H1 (cell line): ENCODE measurements at places on chromosomes 1 and 21.
A peak's percentile ranks its signal among the peaks of the same experiment; 100 is the strongest.

GRCh38 chr1:86823386-86823785 lies 90.5 kb downstream of the SELENOF start:
- H3K27me3 ChIP-seq = no peaks in the 10 kb centered on the region
- no peak overlapping the region for H3K4me3 ChIP-seq
- no peaks in the 10 kb centered on the region for H3K36me3 ChIP-seq
- no peak for DNase-seq
- no peak overlapping the region for H3K27ac ChIP-seq
- no peaks in the 10 kb centered on the region; the same call in 1 of the 2 replicates for H3K4me1 ChIP-seq

DNA sequence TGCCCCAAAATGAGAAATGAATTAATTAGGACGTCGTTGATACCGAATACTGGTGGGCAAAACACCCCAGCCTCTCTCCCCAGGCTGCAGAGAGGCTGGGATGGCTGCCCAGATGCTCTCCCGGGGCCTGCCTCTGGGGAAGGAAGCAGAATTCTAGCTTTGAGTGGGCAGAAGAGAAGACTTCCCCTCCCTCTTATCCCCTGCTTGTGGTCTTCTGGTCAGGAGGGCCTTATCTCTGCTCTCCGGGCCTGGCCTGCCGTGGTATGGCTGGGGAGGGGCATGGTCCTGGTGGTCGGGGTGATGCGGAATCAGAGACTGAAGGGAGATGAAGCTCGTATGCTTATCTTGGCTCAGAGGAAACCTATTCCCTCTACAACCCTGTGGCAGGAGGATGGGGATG lies 9.8 kb upstream of the CSF3R start:
- no peaks in the 10 kb centered on the region for H3K36me3 ChIP-seq
- DNase-seq = no peak
- H3K27ac ChIP-seq = no peak overlapping the region
- H3K4me3 ChIP-seq = no peak overlapping the region

- no peaks in the 10 kb centered on the region for H3K27me3 ChIP-seq
- H3K4me3 ChIP-seq = no peak overlapping the region
- H3K36me3 ChIP-seq = no peaks in the 10 kb centered on the region
- no peak overlapping the region for H3K27ac ChIP-seq
- no peak for DNase-seq
These were observed 67.3 kb downstream of the SLC9A1 start for GRCh38 chr1:27087371-27088220.

GRCh38 chr1:205914155-205914507 lies 29.1 kb downstream of the SLC26A9 start:
- DNase-seq = no peak
- H3K27me3 ChIP-seq = no peaks in the 10 kb centered on the region
- no peak overlapping the region for H3K27ac ChIP-seq
- peaks cover 1% of the 10 kb centered on the region for H3K4me1 ChIP-seq
- H3K4me3 ChIP-seq = no peak overlapping the region

GRCh38 chr21:34552360-34553098 lies 40.5 kb upstream of the KCNE1 start:
- no peaks in the 10 kb centered on the region for H3K36me3 ChIP-seq
- H3K27me3 ChIP-seq = no peaks in the 10 kb centered on the region
- H3K4me1 ChIP-seq = no peaks in the 10 kb centered on the region
- H3K4me3 ChIP-seq = no peak overlapping the region

GRCh38 chr21:41578083-41578482 lies 70.1 kb upstream of the TMPRSS2 start:
- no peak overlapping the region for H3K4me3 ChIP-seq
- H3K4me1 ChIP-seq = no peaks in the 10 kb centered on the region
- no peaks in the 10 kb centered on the region for H3K27me3 ChIP-seq
- no peak overlapping the region for H3K27ac ChIP-seq

DNA sequence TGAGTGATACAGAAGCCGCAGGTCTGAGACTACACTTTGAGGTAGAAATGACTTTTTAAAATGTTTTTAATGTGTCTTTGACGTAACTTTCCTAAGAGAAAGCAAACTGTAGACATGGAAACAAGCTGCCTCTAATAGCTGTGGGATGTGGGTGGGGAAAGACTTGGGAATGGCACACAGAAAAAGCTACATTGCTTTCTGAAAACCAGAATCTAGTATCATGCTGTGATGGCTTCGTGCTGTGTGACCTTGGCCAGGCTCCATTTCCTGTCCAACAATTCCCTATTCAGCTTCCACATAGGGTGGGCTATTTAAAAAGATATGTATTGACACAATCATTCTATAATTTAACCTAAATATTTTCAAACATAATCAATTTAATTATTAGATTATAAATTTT lies 909.1 kb downstream of the NCAM2 start:
- H3K4me3 ChIP-seq = no peak overlapping the region
- H3K4me1 ChIP-seq = no peaks in the 10 kb centered on the region
- DNase-seq = no peak
- H3K36me3 ChIP-seq = no peaks in the 10 kb centered on the region

- H3K4me1 ChIP-seq = no peaks in the 10 kb centered on the region
- no peak overlapping the region for H3K4me3 ChIP-seq
- H3K36me3 ChIP-seq = no peaks in the 10 kb centered on the region
- no peak overlapping the region for H3K27ac ChIP-seq
These were observed 57.6 kb upstream of the RGS2 start for GRCh38 chr1:192751260-192751659.

- H3K27ac ChIP-seq = no peak overlapping the region
- H3K36me3 ChIP-seq = no peaks in the 10 kb centered on the region; the same call in 1 of the 2 replicates
- H3K4me1 ChIP-seq = peaks cover 7% of the 10 kb centered on the region
These were observed 10.4 kb downstream of the ZNF697 start for GRCh38 chr1:119637710-119638109.

GRCh38 chr1:47853059-47853458 lies 144.1 kb downstream of the TRABD2B start:
- no peaks in the 10 kb centered on the region; the same call in none of the 2 replicates for H3K4me1 ChIP-seq
- H3K27me3 ChIP-seq = no peaks in the 10 kb centered on the region
- no peak for DNase-seq
- no peak overlapping the region for H3K4me3 ChIP-seq

DNA sequence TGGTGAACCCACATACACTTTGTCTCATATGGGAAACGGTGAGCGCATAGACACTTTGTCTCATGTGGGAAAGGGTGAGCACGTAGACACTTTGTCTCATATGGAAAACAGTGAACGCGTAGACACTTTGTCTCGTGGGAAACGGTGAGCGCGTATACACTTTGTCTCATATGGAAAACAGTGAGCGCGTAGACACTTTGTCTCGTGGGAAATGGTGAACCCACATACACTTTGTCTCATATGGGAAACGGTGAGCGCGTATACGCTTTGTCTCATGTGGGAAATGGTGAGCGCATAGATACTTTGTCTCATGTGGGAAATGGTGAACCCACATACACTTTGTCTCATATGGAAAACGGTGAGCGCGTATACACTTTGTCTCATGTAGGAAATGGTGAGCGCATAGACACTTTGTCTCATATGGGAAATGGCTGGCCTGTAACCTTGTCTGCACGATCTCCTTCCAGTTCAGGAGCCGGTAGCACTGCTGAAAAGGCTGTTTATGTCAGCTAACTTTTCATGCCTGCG lies 50.7 kb upstream of the TRAPPC10 start:
- DNase-seq = no peak
- no peak overlapping the region for H3K4me3 ChIP-seq
- H3K4me1 ChIP-seq = peaks cover 4% of the 10 kb centered on the region
- no peaks in the 10 kb centered on the region; the same call in 1 of the 2 replicates for H3K27me3 ChIP-seq

GRCh38 chr1:165011186-165011585 lies 345.3 kb downstream of the LMX1A start:
- no peak overlapping the region for H3K4me3 ChIP-seq
- no peaks in the 10 kb centered on the region for H3K36me3 ChIP-seq
- no peaks in the 10 kb centered on the region for H3K4me1 ChIP-seq
- DNase-seq = no peak
- H3K27me3 ChIP-seq = no peaks in the 10 kb centered on the region

GRCh38 chr21:35528116-35529042 lies 479.3 kb upstream of the RUNX1 start:
- no peak for DNase-seq
- no peak overlapping the region for H3K27ac ChIP-seq
- H3K4me1 ChIP-seq = no peaks in the 10 kb centered on the region

GRCh38 chr21:37276377-37276776 lies 9.2 kb upstream of the VPS26C start:
- peaks cover 5% of the 10 kb centered on the region for H3K4me1 ChIP-seq
- DNase-seq = no peak
- no peaks in the 10 kb centered on the region for H3K27me3 ChIP-seq
- H3K4me3 ChIP-seq = no peak overlapping the region
- no peak overlapping the region for H3K27ac ChIP-seq
- no peaks in the 10 kb centered on the region for H3K36me3 ChIP-seq

- H3K27ac ChIP-seq = no peak overlapping the region
- no peaks in the 10 kb centered on the region for H3K27me3 ChIP-seq
- DNase-seq = no peak
- H3K4me1 ChIP-seq = no peaks in the 10 kb centered on the region
- no peak overlapping the region for H3K4me3 ChIP-seq
- H3K36me3 ChIP-seq = no peaks in the 10 kb centered on the region
These were observed 7.0 kb upstream of the RWDD3 start for GRCh38 chr1:95226781-95227660.

DNA sequence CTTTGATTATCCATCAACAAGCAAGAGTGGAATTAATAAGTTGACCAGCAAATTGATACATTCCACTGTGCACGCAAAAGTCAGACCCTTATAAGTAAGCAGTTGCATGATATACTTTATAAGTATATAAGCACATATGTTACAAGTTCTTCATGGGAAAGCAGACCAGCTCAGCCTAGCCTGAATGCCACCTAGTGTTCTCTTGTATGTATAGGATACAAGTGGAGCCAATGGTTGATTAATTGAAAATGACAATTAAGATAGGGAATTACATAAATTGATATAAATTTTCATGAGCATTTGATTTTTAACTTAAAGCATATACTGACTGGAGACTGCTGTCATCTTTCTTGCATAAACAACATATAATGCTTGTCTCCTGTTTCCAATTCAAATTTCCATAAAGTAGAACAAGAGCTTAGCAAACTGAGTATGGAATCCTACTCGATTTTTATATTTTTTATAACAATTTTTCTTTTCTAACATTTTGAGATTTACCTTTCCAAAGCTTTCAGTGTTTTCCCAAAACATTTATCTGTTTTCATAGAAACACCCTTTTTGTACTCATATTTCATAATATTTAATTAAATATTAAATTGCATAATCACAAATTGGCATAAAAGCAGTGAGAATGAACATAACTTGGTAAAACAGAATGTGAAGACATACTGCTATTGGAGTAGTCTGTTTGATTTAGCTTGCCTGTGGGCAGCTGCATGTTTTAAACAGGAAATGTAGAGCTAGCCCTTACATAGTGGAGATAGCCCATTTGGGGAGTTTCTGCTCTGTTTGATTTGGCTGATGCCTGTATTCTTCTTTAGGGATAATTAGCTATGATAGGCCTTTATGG lies 62.8 kb downstream of the MAGI3 start:
- H3K4me3 ChIP-seq = no peak overlapping the region
- no peak for DNase-seq
- no peak overlapping the region for H3K27ac ChIP-seq
- no peaks in the 10 kb centered on the region for H3K36me3 ChIP-seq

GRCh38 chr1:31588751-31589515 lies 12.6 kb downstream of the TINAGL1 start:
- DNase-seq = no peak
- H3K36me3 ChIP-seq = no peaks in the 10 kb centered on the region
- H3K27me3 ChIP-seq = peaks cover 11% of the 10 kb centered on the region
- H3K4me1 ChIP-seq = peaks cover 9% of the 10 kb centered on the region
- H3K4me3 ChIP-seq = peak overlapping the region; percentile 40
- no peak overlapping the region for H3K27ac ChIP-seq

DNA sequence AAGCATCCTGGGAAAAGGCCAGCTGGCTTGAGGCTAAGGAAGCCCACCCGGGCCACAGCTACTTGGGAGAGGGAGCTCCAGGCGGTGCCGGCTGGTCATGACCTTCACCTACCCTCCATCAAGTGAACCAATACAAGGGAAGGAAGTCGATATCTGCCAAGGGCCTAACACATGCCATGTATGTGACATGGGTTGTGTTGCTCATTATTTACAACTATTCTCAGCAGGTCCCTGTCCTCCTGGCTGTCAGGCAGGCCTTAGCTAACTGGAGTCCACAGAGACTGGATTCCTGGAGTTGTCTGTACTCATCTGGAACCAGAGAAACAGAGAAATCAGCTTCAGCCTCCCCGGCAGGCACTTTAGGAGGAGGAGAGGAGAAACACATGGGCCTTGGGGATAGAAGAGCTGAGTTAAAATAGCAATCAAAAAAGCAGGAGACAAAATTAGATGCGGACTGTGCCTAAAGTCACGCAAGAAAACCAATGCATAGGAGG lies 15.7 kb downstream of the TCEA3 start:
- peaks cover 43% of the 10 kb centered on the region for H3K27me3 ChIP-seq
- no peak overlapping the region for H3K27ac ChIP-seq
- DNase-seq = no peak
- 0 out of 2 replicates have a peak, but pooled peaks cover 2% of the 10 kb centered on the region for H3K4me1 ChIP-seq
- no peaks in the 10 kb centered on the region for H3K36me3 ChIP-seq
- H3K4me3 ChIP-seq = no peak overlapping the region

GRCh38 chr1:39919545-39919944 lies 17.8 kb upstream of the MYCL start:
- H3K4me3 ChIP-seq = no peak overlapping the region
- peak; percentile 60 for DNase-seq
- peaks cover 12% of the 10 kb centered on the region for H3K4me1 ChIP-seq
- H3K36me3 ChIP-seq = no peaks in the 10 kb centered on the region
- peaks cover 2% of the 10 kb centered on the region; the same call in 1 of the 2 replicates for H3K27me3 ChIP-seq
- no peak overlapping the region for H3K27ac ChIP-seq

DNA sequence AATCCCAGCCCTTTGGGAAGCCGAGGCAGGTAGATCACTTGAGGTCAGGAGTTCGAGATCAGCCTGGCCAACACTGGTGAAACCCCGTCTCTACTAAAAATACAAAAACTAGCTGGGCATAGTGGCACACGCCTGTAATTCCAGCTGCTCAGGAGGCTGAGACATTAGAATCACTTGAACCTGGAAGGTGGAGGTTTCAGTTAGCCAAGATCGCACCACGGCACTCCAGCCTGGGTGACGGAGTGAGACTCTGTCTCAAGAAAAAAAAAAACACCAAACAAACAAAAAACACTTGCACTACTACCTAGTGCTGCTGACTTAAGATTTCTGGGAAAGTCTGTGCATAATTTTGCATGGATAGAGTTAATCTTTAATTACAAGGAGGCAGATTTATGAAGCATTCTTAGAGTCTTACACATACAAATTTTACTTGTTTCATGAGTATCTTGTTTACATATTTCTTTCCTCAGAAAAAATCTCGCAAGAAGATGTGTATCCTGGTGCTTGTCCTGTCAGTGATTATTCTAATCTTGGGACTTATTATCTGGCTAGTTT lies 8.7 kb upstream of the PPP1R8 start:
- no peak overlapping the region for H3K4me3 ChIP-seq
- H3K36me3 ChIP-seq = no peaks in the 10 kb centered on the region
- H3K27me3 ChIP-seq = no peaks in the 10 kb centered on the region
- no peak for DNase-seq
- no peaks in the 10 kb centered on the region for H3K4me1 ChIP-seq
